Vagina (tissue), 2 donors: ENCODE measurements at places on chromosomes 2 and 18. TPM values are rescaled to one million over a fixed set of nuclear protein-coding genes. Genes with fewer than 3 reads are reported as not detected.

GRCh38 chr2:197090742-197091367 lies 164.3 kb upstream of the PGAP1 start:
- no peak for DNase-seq

DNA sequence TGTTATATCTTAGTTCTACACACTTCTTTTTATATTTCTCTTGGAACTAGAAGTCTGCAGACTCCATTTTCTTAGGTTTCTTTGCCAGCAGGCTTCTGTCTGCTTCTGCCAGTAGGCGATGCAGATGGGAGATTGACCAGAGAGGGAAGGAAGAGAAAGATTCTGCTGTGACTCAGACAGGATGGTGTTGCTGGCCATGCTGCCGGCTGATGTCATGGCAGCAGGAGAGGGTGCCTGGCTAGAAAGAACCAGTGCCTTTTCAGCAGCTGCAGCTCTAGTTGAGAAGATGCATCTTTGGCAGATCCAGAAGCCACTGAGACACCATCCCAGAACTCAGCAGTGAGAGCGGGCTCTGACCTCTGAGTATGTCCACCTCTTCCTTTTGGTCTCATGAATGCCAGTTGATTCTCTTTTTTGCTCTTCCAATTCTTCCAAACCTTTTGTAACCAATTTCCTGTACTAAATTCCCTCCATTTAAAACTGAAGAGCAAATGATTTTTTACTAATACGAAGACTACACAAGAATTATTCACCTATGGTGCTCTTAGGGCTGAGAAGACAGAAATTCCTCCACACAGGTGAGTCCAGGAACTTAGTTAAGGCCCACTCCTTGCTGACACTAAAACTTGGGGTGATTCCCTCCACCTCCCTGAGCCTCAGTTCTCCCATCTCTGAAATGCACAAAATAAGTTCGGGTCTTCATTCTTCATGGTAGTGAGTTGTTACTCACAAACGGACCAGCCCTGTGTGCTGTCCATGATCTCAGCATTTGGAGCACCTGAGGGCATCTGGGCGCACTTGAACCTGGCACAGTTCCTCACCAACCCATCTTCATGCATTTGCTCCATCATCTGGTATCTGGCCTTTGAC lies 200.7 kb downstream of the MYCN start:
- peak; percentile 67 for DNase-seq

GRCh38 chr2:240151477-240152031 lies 11.1 kb upstream of the OTOS start:
- no peak for DNase-seq

DNA sequence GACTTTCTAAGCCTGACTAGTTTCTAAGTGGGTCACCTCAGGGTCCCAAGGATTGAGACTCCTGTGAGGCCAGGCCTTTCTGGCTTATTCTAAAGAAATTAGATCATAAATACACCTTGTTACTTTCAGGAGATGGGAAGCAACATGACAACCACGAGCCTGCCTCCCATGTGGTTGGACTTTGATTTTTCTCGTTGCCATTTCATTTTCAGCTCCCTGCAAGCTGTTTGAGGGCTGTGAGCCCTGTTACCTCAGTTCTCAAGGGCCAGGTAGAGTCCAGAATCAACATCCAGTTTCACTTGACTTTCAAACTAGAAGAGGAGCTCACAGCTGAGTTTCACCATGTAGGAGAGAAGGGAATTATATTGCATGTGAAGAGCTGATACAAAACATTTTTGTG lies 159.8 kb upstream of the BCL2L11 start:
- no peak for DNase-seq

- DNase-seq, result no peak
Observed at GRCh38 chr2:191544461-191545062, 133.4 kb upstream of the NABP1 start.

- no peak for DNase-seq
Observed at GRCh38 chr2:222982010-222982908, 69.7 kb upstream of the KCNE4 start.

DNA sequence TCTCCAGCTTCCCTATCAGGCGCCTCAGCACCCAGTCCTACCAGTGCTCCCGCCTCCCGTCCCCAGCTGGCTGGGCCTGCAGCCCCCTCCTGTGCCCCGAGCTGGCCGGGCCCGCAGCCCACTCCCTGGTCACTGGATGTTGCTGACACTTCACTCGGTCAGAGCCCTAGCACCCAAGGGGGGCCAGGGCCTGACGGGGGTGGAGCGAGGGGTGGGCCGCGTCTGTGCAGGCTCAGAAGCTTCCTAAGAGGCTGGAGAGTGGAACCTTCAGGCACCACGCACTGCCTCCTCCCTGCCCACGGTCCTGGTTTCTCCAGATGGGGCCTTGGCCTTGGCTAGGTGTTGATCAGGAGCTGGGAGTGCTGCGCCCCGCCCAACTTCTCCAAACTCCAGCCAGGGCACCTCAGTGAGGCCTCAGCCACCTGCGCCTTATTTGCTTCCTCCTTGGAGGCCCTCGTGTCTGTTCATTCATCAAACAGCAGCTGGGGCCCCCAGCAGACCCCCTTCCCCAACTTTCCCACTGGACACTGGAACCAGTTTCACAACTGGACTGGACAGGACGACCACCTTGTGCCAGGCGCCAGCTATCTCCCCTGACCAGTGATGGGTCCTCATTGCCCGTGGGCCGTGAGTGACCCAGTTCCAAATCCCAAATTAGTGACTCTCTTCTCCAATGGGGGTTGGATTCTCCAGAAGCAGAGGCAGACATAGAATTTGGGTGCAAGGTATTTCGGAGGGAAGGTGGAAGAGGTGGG lies 16.7 kb downstream of the CAPN10 start:
- DNase-seq, result no peak

GRCh38 chr2:39725401-39725800 lies 53.7 kb downstream of the THUMPD2 start:
- DNase-seq, result no peak

DNA sequence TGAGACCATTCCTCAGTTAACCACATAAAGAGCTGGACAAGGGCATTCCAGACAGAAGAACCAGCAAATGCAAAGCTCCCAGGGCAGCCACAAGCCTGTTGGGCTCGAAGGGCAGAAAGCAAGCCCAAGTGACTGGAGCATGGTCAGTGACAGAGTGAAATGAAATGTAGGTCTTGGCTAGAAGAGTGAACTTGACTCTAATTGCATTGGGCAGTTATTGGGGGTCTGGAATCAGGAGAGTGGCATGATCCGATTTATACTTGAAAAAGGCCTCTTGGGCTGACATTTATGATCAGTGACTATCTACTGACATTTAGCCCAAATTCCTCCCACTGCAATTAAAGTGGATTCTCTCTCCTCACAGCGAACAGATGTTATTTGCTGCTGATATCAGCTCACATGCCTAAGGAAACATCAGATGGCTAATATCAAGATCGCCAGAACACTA lies 152.5 kb upstream of the KLF7 start:
- DNase-seq, result no peak

DNA sequence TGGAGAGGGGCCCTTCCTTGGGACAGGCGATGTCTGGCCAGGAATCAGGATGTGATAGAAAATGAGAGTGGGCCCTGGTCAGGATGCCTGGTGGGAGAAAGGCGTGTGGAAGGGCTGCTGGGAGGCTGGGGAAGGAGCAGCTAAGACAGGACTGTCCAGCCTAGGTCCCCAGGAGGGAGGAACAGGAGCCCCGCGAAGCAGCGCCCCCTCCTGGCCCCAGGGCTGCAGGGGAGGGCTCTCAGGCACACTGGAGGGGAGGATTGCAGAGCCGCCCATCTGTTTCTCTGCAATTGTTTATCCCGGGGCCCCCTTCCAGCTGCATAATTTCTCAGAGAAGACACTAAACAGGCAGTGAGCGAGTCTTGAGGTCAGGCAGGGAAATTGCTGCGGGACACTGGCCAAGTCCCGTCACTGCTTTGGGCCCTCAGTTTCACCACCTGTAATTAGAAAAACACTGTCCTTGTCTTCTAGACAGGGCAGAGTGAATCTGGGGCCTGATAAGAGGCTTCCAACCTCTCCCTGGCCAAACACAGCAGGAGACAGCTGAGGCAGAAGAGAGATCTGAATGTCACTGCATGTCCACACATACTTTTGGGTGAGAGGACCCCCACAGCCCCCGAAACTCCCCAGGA lies 3.9 kb upstream of the NPPC start:
- DNase-seq, result peak; percentile 91

DNA sequence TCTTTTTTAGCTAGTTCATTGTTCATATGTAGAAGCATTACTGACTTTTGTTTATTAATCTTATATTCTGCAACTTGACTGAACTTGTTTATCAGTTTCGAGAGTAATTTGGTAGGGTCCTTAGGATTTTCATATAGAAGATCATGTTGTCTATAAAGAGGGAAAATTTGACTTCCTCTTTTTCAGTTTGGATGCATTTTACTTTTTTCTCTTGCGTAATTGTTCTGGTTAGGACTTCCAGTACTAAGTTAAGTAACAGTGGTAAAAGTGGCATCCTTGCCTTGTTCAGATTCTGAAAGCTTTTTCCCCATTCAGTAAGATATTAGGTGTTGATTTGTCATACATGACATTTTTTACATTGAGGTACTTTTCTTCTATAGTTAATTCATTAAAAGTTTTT lies 726.0 kb downstream of the KCNJ3 start:
- DNase-seq, result no peak

DNA sequence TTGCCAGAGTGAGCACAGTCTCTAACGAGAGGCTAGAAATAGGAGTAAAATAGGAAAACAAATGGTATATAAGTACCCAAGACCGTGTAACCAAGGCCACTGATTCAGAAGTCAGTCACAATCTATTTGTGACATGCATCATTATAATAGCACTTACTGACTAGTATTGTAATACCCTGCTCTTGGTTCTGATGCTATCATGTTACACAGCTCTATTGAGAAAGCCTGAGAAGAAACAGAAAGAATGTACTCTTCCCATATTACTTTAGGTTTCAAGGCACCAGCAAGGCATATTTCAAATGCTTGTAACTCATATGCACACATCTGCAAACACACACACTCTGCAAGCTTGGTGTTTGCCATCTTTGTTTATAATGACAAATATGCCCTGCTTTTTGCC lies 746.4 kb downstream of the SLC4A3 start:
- DNase-seq, result no peak

- DNase-seq, result no peak
Observed at GRCh38 chr18:55546851-55547704, 40.9 kb downstream of the TCF4 start.

DNA sequence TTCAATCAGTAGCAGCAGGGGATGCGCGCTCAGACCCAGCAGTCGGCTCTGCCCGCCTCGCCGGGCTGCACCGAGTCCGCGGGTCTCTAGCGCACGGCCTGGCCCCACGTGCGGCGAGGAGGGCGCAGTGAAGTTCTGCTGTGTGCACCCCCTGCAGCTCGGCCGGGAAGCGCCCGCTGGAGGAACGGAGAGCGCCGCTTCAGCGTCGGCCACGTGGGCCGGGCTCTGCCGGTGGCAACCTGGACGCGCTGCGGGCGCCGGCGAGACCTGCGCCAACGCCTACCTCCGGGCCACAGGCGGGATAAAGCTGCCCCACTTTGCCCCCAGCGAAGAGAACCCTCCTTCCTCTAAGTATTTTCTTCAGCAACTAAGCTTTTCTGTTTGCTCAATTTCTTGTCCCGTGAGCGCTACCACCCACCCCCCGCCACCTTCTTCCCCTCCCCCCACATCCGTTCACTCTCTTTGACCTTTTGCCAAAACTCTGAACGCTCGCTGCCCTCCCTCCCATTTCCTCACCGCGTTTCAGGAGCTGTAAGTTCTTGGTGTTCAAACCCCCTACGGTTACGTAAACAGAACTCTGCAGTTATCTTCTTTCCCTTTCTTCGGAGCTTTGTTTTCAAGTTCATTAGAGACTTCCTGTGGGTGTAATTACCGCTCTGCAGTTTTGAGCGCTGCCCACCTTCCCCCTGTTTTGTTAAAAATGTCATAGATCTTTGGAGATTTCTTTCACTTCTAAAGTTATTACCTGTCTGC lies 42.6 kb upstream of the EDAR start:
- no peak for DNase-seq

- DNase-seq, result no peak
Observed at GRCh38 chr2:160646684-160647444, 153.3 kb upstream of the RBMS1 start.

- no peak for DNase-seq
Observed at GRCh38 chr2:162385536-162385935, 41.6 kb downstream of the GCA start.

DNA sequence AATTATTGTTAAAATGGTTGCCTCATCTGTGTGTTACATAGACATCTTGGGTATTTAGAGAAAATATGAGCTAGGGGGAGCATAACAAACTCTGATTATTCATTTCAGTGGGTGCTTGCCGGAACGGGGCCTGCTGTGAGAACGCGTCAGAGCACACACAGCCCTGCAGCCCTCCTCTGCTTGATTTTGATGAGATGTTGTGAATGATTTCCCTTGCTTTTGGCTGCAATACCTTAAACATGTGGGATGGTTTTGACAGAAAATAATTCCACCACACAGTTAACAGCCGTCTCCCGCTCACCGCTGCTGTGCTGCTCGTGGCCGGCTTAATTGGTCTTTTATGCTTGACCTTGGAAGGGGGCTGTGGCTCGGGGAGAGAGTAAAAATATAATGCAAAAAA lies 49.9 kb upstream of the TXNDC2 start:
- no peak for DNase-seq

DNA sequence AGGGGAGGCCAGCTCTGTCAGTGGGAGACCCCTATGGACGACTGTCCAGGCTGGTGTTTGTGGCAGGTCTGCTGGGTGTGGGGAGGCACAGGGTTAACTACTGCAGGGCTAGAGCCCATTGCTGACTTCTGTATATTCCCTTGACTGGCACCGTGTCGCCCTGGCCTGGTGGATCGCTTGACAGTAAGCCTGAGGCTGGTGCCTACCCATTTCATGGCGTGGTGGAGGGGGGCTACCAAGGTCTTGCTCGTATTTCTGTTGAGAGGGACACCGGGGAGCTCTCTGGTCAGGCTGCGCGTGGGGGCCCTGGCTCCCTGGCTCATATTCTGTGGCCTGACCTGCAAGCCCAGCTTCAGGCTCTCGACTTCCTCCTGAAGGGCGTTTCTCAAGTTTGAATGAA lies 119.7 kb downstream of the ACOXL start:
- no peak for DNase-seq

- DNase-seq, result no peak
Observed at GRCh38 chr2:188024811-188025210, 266.9 kb upstream of the GULP1 start.

- DNase-seq, result no peak
Observed at GRCh38 chr2:112683550-112684414, 37.0 kb upstream of the NT5DC4 start.

DNA sequence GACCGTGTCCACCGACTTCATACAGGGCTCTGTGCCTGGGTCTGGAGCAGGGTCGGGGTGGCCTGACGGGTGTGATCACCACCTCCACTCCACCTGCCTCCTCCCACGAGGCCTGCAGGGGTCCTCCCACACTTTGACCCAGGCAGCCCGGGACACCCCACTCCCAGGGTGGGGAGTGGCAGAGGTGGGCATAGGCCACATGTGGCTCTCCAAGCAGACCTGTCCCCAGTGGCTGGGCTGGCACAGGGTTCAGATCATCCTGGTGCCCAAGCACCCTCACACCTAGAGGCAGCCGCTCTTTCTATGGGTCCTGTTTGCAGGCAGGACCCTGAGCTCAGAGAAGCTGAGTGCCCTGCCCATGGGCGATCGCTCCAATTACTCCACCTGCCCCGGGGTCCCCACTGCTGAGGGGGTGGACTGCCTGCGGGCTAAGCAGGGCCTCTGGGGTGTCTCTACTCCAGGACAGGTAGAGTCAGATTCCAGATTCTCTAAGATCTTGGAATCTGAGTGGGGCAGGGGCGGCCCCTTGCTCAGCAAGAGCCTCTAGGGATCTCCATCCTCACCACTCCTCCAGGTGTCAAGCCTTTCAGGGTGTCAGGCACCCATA lies 1.4 kb downstream of the NEURL3 start:
- peak; percentile 72 for DNase-seq

AQP12B gene
- total RNA-seq, result not detected

CDCA7 gene
- 9.1 TPM for total RNA-seq

OSBPL6 gene
- 2.7 TPM for total RNA-seq

ZEB2 gene
- total RNA-seq, result 63.6 TPM

LIPG gene
- 1.7 TPM for total RNA-seq

ZNF521 gene
- 18.7 TPM for total RNA-seq

YES1 gene
- 92.1 TPM for total RNA-seq
